Activated naive CD4-positive, alpha-beta T cell treated with Interleukin-2 at 50 U/mL for 16 hours (primary cell): ENCODE measurements at places on chromosomes 3 and 15.
A peak's percentile ranks its signal among the peaks of the same experiment; 100 is the strongest.

- DNase-seq: no peak
These were observed 307.1 kb downstream of the TLE3 start for GRCh38 chr15:69790632-69791031.

- DNase-seq: no peak
These were observed 66.3 kb downstream of the PPCDC start for GRCh38 chr15:75089456-75090387.

- no peak for DNase-seq
These were observed 748.8 kb upstream of the CCDC54 start for GRCh38 chr3:106628407-106628806.

DNA sequence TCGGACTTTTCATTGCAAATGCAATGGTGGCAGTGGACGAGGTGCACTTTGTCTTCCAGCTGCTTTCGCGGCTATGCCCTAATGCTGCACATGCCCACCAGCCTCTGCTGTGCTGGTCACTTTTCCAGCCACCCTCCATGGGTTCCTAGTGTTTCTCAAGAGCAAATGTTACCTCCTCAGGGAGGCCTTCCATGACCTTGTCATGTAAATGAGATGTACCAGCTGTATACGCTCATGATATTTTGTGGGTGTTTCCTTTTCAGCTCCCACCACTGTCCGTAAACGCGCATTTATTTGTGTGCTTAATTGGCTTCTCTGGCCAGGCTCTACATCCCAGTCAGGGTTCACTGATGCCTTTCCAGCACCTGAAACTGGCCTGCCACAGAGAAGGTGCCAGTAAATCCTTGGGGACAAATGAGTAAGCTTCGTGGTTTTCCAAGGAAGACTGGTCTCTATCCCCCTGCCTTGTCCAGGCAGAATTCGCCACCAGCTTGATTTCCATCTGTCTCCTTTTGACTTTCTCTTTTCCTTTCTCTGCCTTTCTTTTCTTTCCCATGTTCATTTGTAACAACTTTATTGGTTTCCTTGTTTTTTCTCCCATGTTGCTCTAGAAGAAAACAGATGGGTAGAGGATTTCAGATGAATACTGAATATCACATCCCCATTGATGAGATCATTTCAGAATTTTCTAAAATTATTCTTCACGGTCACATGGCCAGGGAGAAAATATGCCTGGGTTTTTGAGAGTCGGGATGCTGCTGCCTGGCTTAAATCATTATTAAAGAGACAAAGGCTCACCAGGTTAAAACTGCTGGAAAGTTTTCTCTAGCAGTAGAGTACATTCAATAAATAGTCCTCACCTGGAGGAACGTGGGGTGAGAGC is 82.5 kb downstream of the CHST2 start:
- no peak for DNase-seq

GRCh38 chr15:63880744-63881143 is 47.0 kb upstream of the HERC1 start:
- DNase-seq: no peak

GRCh38 chr15:82533801-82534200 is 6.5 kb downstream of the RPS17 start:
- no peak for DNase-seq

GRCh38 chr15:82921242-82921641 is 31.3 kb downstream of the HOMER2 start:
- no peak for DNase-seq

GRCh38 chr3:45599424-45599886 is 4.9 kb downstream of the LIMD1 start:
- DNase-seq: no peak

- no peak for DNase-seq
These were observed 22.3 kb upstream of the GHSR start for GRCh38 chr3:172470588-172470987.

DNA sequence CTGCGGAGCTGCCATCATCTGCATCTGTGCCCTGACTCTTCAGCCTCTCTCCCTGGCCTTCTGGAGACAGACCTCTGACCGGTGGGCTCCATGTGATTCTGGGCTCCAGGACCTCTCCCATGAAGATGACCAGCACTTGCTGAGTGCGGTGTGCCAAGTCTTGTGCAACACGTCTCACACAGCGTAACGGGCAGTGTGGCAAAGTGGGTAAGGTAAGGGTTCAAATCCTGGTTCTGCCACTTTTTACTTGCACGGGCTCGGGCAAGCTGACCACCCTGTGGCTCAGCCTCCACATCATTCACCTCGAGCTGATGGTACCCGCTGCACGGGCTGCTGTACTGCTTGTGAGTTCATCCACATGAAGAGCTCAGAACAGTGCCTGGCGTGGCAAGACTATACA is 6.5 kb upstream of the SYNM start:
- no peak for DNase-seq

GRCh38 chr15:75785771-75786574 is 57.3 kb upstream of the UBE2Q2 start:
- no peak for DNase-seq

DNA sequence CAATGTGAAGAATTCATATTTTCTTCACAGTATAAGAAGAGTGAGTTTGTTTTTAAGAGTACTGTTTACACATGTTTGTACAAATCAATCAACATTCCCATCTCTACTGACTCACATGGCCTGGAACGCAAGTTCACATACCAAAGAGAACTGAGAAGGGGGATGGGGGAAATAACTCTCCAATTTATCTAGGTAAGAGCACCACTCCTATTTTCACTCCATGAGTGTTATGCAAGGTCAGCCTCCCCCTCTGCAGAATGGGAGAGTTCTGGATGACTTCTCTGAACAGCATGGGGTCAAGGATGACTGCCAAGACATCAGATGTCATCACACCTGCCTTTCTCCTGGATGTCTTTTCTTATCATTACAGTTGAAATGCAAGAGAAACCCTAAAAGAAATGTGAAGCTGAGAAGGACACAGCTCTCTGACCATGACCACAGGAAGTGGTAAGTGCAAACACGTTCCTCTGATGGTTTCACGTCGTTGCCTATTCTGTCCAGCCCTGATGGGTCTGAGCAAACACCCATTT is 95.2 kb downstream of the SEMA6D start:
- no peak for DNase-seq

DNA sequence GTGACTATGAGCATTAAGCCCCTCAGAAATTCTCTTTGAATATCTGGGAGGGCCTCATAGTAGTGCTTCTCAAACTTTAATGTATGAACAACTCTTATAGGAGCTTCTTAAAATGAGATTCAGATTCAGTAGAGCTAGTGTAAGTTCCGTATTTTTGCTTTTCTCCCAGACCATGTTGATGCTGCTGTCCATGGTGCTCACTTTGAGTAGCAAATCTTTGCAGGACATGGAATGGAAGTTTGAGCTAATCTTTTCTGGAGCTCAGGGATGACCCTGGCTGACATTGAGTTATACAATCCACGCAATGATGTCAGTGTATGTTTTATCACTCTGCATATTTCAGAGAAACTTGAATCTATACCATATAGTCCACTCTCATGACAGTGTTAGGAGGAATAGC is 134.2 kb downstream of the OTOL1 start:
- no peak for DNase-seq

- no peak for DNase-seq
These were observed 358.5 kb downstream of the ZNF385D start for GRCh38 chr3:21392526-21392925.

- DNase-seq: no peak
These were observed 12.4 kb downstream of the BMF start for GRCh38 chr15:40096094-40096891.

DNA sequence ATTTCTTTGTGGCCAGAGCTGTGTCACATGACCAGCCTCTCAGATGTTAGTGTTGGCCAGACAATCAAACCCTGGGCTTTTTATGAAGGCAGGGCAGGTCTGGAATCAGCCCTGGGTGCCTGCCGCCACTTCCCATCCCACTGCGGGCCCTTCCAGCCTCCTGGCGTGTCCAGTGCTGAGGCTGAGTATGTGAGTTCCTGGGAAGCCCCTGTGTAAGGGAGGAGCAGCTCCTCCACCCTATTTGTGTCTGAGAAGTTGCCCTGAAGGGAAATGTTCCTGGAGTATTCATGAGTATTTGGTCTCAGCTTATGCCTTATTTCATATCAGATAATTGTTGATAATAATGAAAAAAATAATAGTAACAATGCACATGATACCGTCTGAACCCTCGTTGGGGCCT is 190.1 kb downstream of the NSMCE3 start:
- no peak for DNase-seq

DNA sequence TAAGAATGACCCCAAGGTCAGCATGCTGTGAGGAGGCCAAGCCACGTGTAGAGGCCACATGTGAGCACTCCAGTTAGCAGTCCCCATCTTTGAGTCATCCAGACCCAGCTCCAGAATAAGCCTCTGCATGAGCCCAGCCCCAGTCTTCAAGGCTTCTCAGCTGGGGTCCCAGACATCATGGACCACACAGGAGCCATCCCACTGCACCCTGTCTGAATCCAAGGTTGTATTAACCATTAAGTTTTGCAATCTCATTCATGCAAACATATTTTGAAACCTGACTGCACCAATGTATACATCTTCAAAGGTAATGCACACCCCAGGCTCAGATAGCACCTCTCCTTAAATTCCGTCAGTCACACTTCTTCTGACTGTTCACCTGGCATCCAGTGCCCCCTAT is 249.1 kb upstream of the CHRNA7 start:
- no peak for DNase-seq

DNA sequence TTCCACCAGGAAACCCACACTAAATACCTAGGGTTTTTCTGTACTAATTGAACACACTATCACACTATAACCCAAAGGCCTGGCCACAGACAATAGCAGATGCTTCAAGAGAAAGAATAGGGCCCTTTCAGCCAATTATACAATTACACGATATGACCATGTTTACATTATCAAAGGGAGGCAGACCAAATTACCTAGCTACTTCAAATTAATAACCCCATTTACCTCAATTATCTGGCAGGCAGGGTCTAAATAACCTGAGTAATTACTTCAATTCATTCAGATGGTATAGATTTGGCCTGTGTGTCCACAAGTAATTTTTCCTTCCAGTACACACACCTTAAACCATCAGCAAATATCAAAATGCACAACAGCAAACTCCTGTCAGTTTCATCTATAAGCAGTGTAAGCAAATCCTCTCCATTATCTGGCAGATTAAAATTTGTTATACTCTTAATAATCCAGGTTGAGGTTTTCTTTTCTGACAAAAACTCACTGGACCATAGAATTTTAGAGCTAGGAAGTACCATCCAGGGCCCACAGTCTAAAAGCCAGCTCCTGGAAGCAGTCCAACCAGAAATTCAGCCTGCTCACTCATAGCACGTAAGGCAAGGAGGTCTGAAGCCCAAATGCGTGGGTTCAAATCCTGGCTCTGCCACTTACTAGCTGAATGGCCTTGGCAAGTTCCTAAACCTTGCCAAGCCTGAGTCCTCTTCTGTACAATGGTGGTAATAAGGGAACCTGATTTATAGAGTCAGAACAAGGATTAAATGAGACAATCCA is 51.8 kb downstream of the RFTN1 start:
- no peak for DNase-seq

GRCh38 chr15:65210770-65211481 is at the start of gene CILP:
Gene CILP (minus strand): TSS chr15:65211473. CDS start chr15:65209755, 1,718 bp downstream.
- DNase-seq: no peak

DNA sequence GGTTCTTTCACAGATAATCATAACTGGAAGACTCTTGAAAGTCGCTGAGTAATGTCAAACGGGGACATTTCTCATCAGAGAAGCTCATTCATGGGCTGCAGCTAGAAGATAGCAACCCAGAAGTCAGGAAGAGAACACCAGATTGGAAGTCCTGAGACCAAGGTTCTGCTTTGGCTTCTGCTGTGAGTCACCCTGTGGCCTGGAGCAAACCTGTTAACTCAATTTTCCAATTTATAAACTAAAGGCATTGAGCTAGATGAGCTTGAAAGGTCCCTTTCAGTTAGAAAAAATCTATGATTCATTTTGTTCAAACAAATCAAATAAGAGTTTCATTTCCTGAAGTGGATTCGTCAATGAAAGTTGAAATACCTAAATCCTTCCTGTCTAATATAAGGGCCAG is 402.2 kb downstream of the EPHB1 start:
- DNase-seq: no peak

GRCh38 chr15:51775967-51776816 is 24.8 kb downstream of the TMOD2 start:
- peak; percentile 49 for DNase-seq

GRCh38 chr15:56160966-56161365 is 82.7 kb downstream of the RFX7 start:
- DNase-seq: no peak

- no peak for DNase-seq
These were observed 12.7 kb downstream of the CD200 start for GRCh38 chr3:112345681-112346080.

GRCh38 chr15:63544258-63545026 is 40.0 kb downstream of the USP3 start:
- no peak for DNase-seq

- no peak for DNase-seq
These were observed 1.1 kb upstream of the FAM3D start for GRCh38 chr3:58667704-58668103.

DNA sequence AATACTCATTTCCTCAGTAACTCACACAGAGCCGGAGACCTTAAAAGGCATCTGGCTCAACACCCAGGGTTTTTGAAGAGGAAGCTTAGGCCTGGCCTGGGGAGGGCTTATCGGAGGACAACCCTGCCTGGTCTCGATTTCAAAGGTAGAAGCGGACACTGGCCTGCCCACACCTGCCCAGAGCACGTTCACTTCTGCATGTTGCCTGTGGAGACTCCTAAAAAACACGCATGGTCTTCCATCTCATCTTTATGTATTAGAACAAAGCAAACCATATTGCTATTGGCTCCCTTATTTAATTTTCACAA is 55.5 kb upstream of the FURIN start:
- no peak for DNase-seq

GRCh38 chr15:42800731-42801474 is 64.0 kb upstream of the CDAN1 start:
- no peak for DNase-seq

GRCh38 chr3:188844096-188844495 is 327.7 kb upstream of the TPRG1 start:
- DNase-seq: no peak

DNA sequence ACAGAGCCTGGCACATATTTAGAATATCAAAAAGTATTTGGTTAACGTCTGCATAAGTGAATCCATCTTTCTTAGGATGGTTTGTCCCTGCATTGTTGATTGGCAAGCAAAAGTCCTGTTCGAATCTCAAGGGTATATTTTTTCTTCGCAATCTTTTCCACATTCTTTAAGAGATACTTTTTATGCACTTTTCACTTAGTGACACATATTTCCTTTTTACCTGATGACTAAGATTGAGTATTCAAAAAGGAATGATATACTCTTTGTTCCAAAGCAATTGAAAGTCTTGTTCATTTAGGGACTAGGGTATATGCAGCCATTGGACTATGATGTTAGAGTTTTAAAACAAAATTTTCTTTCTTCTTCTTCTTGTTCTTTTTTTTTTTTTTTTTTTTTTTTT is 349.9 kb downstream of the NLGN1 start:
- no peak for DNase-seq

GRCh38 chr15:66132251-66132816 is 121.2 kb downstream of the MEGF11 start:
- DNase-seq: no peak

GRCh38 chr15:56286213-56286612 is 42.5 kb upstream of the RFX7 start:
- no peak for DNase-seq

- DNase-seq: no peak
These were observed 13.5 kb upstream of the GNB5 start for GRCh38 chr15:52204657-52205056.
